ENCODE measurements at places on chromosomes 6 and 20. TPM values are rescaled to one million over a fixed set of nuclear protein-coding genes. Genes with fewer than 3 reads are reported as not detected.
A peak's percentile ranks its signal among the peaks of the same experiment; 100 is the strongest.

DNA sequence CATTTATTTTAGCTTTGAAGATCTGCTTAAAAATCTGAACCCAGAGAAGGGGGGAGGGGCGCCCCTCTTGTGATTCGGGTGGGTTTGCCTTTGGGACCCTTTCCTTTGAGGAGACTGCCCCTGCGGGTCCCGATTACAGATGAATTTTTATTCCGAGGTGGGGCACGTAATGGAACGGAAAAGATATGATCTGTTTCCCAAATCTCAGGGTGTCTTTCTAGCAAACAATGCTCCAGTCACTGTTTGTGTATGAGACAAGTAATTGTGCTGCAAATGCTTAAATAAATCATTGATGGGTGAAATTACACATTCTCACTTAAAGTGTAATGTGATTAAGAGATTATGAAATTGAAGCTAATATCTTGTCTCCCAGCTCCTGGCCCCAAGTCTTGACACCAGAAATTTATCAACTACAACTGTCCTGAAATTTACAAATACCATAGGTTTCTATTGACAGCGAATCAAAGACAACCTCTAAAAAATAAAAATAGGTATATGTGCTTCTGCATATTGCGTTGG, 30.7 kb downstream of the TFAP2A start:
- no peak overlapping the region for H3K4me3 ChIP-seq
- no peak for DNase-seq
- no peak overlapping the region for H3K27ac ChIP-seq
- H3K4me1 ChIP-seq: peaks cover 9% of the 10 kb centered on the region

DNA sequence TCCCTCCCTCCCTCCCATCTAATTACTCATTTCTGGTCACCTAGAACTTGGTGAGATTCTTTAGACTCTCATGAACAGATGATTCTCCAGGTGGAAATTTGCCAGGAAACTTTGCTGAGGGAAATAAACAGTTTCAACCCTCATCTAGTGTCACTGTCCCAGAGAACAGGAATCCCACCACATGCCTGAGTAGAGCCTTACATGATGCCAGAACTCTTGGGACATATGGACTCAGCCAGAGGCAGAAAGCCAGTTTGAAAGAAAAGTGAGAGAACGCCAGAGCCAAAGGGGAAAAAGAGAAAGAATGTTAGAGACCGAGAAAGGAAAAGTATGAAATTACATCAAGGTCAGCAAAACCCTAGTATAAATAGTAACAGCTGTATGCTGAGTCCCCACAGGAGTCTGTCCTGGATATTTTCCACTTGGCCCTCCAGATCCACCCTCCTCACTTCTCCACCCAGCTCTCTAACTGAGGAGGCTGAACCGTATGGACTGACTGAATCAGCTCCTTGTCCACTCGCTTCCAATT, 127.5 kb upstream of the COL21A1 start:
- no peak overlapping the region for H3K4me3 ChIP-seq
- H3K27ac ChIP-seq: no peak overlapping the region
- no peak for DNase-seq
- no peaks in the 10 kb centered on the region for H3K4me1 ChIP-seq
- no peaks in the 10 kb centered on the region for H3K27me3 ChIP-seq

- H3K4me3 ChIP-seq: no peak overlapping the region
- H3K27ac ChIP-seq: no peak overlapping the region
- no peaks in the 10 kb centered on the region for H3K4me1 ChIP-seq
- no peaks in the 10 kb centered on the region for H3K36me3 ChIP-seq
- DNase-seq: no peak
These were observed 35.7 kb downstream of the KCNQ5 start for GRCh38 chr6:72657407-72658197.

DNA sequence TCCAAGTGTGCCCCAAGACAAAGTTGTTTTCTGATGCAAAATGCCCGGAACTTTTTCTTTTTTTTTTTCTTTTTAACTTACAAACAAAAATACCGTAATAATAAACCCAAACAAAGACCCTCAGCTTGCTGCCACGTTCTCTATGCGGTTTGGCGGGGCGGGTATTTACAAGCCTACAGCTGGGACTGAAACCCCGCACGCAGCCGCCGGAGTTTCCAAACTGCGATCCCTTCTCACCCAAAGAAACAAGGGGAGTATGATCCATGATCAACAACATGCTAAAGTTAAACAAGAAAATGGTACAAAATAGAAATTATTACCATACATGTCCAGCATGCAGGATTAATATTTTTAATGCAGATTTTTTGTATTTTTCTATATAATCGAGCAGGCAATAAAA, 2.1 kb downstream of the MAFB start:
- peaks cover 26% of the 10 kb centered on the region for H3K4me1 ChIP-seq
- peaks cover 89% of the 10 kb centered on the region for H3K27me3 ChIP-seq
- H3K4me3 ChIP-seq: peak overlapping the region; percentile 38
- H3K36me3 ChIP-seq: no peaks in the 10 kb centered on the region
- no peak overlapping the region for H3K27ac ChIP-seq

DNA sequence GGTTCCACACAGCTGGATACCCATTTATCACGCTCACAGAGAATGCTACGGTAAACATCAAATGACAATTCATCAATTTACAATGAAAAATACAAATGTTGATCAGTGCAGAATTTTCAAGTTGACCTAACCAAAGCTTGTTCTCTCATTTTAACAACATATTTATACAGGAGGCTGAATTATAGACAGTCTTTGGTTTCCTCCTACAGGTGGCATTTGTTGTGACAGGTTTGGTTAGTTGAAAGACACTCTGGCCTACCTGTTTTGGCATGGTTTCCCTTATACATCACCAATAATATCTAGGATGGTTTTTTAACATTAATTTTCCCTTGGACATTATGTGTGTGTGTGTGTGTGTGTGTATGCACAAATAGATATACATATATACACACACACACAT, 642.5 kb upstream of the MMS22L start:
- no peak overlapping the region for H3K4me3 ChIP-seq
- H3K27ac ChIP-seq: no peak overlapping the region
- no peak for DNase-seq
- no peaks in the 10 kb centered on the region for H3K36me3 ChIP-seq

- no peaks in the 10 kb centered on the region for H3K4me1 ChIP-seq
- no peak overlapping the region for H3K27ac ChIP-seq
- peaks cover 8% of the 10 kb centered on the region for H3K27me3 ChIP-seq
These were observed 46.1 kb upstream of the PBOV1 start for GRCh38 chr6:138264372-138264880.

Gene VIP
- total RNA-seq: not detected

GRCh38 chr20:50244352-50245149, 53.9 kb downstream of the CEBPB start:
- H3K27me3 ChIP-seq: no peaks in the 10 kb centered on the region
- no peaks in the 10 kb centered on the region for H3K4me1 ChIP-seq
- H3K4me3 ChIP-seq: no peak overlapping the region
- no peak for DNase-seq

Gene TNFRSF6B
- total RNA-seq: 2.5 TPM

Gene VSX1
- total RNA-seq: not detected

Gene SLPI
- total RNA-seq: not detected

Gene BMP5
- total RNA-seq: not detected

GRCh38 chr6:39665861-39666260, 59.3 kb downstream of the KIF6 start:
- no peak overlapping the region for H3K4me3 ChIP-seq
- no peak overlapping the region for H3K27ac ChIP-seq
- no peaks in the 10 kb centered on the region for H3K4me1 ChIP-seq
- DNase-seq: no peak
- H3K27me3 ChIP-seq: peaks cover 8% of the 10 kb centered on the region

- peaks cover 27% of the 10 kb centered on the region for H3K4me1 ChIP-seq
- no peaks in the 10 kb centered on the region for H3K36me3 ChIP-seq
- H3K27me3 ChIP-seq: peaks cover 42% of the 10 kb centered on the region
- no peak overlapping the region for H3K27ac ChIP-seq
These were observed 100.1 kb upstream of the PRDM1 start for GRCh38 chr6:105985816-105986632.

Gene NKX2-2
- total RNA-seq: not detected

GRCh38 chr20:59580991-59581401, 23.3 kb upstream of the PHACTR3 start:
- H3K4me3 ChIP-seq: no peak overlapping the region
- H3K4me1 ChIP-seq: no peaks in the 10 kb centered on the region
- no peaks in the 10 kb centered on the region for H3K36me3 ChIP-seq
- no peak overlapping the region for H3K27ac ChIP-seq

- H3K27me3 ChIP-seq: no peaks in the 10 kb centered on the region
- H3K4me3 ChIP-seq: no peak overlapping the region
- no peaks in the 10 kb centered on the region for H3K4me1 ChIP-seq
- no peak overlapping the region for H3K27ac ChIP-seq
These were observed 78.8 kb downstream of the FOXF2 start for GRCh38 chr6:1468126-1468525.

Gene RPS6KA2
- 5.6 TPM for total RNA-seq

DNA sequence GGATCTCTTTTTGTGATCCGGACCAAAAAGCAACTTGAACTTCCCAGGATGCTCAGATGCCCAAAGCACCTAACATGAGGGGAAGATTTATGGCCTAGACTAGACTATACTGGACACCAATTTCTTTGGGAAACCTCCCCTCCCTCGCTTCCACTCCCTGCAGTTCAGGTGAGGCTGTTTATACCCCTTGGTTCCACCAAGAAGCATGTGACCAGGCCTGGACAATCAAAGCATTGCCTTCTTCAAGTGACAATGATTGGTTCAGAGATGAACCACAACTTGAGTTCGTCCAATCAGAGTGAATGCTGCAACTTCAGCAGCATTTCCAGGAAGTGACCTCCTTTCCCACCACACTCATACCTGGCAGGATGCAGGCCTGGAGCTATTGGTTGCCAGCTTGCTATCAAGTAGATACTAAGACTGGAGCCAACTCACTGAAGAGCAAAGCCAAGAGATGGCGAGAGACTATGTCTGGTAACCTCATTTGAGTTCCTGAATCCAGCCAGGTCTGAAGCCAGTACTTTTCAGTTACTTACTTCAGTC, 45.6 kb upstream of the SLC9A8 start:
- peaks cover 30% of the 10 kb centered on the region for H3K4me1 ChIP-seq
- no peaks in the 10 kb centered on the region for H3K36me3 ChIP-seq
- H3K4me3 ChIP-seq: no peak overlapping the region
- no peak overlapping the region for H3K27ac ChIP-seq

DNA sequence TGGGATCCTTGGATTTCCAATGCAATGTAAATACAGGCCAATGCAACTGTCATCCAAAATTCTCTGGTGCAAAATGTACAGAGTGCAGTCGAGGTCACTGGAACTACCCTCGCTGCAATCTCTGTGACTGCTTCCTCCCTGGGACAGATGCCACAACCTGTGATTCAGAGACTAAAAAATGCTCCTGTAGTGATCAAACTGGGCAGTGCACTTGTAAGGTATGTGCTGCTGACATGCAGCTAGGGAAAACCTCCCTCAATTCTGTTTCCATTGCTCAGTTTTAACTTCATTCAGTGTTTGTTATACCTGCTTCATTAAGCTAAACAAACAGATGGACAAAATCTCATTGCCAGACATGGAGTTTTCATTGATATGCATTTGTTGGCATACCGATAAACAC, 397.1 kb downstream of the ARHGAP18 start:
- no peaks in the 10 kb centered on the region for H3K27me3 ChIP-seq
- H3K27ac ChIP-seq: no peak overlapping the region
- H3K4me1 ChIP-seq: no peaks in the 10 kb centered on the region
- no peak for DNase-seq
- H3K36me3 ChIP-seq: no peaks in the 10 kb centered on the region

DNA sequence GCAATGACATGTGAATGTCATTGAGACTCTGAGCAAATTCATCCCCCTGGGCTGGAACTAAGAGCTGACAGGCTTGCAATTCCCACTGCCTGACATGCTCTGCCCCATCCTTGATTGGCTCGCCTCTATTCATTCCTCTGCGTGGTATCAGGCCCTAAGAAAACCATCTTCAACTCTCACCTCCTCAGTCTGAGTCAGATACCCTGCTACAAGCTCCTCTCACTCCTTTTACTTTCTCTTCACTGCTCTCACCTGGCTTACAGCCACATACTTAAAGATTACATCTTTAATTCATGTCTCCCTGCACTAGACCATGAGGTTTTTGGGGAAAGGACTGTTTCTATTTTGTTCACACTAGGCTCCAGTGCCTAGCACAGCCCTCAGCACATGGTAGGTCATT, 131.6 kb downstream of the KIF6 start:
- H3K36me3 ChIP-seq: no peaks in the 10 kb centered on the region
- no peak overlapping the region for H3K27ac ChIP-seq
- H3K27me3 ChIP-seq: no peaks in the 10 kb centered on the region
- H3K4me3 ChIP-seq: no peak overlapping the region
- H3K4me1 ChIP-seq: no peaks in the 10 kb centered on the region

GRCh38 chr6:104418839-104419238, 440.9 kb downstream of the HACE1 start:
- no peak overlapping the region for H3K27ac ChIP-seq
- no peak overlapping the region for H3K4me3 ChIP-seq
- no peaks in the 10 kb centered on the region for H3K36me3 ChIP-seq
- no peak for DNase-seq
- H3K27me3 ChIP-seq: no peaks in the 10 kb centered on the region

Gene METTL24
- total RNA-seq: not detected

DNA sequence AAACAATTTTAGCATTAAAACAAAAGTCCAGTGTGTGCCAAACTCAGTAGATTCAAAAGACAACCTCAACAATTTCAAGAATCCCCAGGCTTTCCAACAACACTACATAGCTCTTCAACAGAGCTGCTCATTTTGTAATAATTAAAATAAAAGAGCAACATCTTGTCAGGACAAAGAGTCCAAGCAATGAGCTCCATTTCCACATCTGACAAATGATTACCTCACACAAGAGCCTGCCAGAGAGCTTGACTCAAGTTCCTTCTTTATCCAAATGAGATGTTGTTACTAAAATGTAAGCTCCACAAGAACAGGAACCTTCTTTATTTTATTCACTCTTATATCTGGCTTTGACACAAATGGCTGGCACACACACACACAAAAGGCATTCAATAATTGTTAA, 449.8 kb downstream of the HACE1 start:
- H3K27ac ChIP-seq: no peak overlapping the region
- no peaks in the 10 kb centered on the region for H3K27me3 ChIP-seq
- H3K4me1 ChIP-seq: no peaks in the 10 kb centered on the region
- no peak for DNase-seq

Gene DCDC2
- 0.05 TPM for total RNA-seq

DNA sequence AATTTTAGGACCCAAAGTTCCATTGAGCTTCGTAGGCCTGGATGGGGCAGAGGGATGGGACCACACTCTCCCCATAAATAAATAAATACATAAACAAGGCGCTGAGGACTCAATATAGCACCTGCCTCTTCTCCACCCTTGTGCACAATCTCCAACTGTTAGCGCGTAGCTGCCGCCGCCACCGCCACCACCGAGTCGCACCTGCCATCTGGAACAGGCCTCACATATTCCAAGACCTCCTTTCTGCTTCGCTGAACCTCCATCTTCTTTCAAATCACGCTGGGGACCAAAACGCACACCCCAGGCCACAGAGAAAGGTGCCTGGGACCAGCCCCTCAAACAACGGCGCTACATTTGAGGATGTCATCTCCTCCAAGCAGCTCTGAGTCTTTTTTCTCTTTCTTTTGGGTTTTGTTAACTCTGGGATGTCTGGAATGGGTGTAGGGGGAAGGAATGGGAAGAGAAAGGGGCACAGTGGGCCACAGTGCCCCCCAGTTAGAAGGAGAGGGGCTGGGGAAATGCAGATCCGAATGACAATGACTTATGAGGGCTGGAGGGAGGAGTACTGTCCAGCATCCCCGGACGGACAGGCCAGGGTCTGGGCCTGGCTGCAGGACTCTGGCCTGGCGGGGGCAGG, 49.7 kb downstream of the NOL4L start:
- H3K27ac ChIP-seq: peak overlapping the region; percentile 84
- peaks cover 87% of the 10 kb centered on the region for H3K4me1 ChIP-seq
- H3K4me3 ChIP-seq: peak overlapping the region; percentile 54
- peak; percentile 68 for DNase-seq
- H3K36me3 ChIP-seq: no peaks in the 10 kb centered on the region
- H3K27me3 ChIP-seq: no peaks in the 10 kb centered on the region
